ENCODE measurements at places on chromosomes 7 and 10. TPM values are rescaled to one million over a fixed set of nuclear protein-coding genes. Genes with fewer than 3 reads are reported as not detected.

DNA sequence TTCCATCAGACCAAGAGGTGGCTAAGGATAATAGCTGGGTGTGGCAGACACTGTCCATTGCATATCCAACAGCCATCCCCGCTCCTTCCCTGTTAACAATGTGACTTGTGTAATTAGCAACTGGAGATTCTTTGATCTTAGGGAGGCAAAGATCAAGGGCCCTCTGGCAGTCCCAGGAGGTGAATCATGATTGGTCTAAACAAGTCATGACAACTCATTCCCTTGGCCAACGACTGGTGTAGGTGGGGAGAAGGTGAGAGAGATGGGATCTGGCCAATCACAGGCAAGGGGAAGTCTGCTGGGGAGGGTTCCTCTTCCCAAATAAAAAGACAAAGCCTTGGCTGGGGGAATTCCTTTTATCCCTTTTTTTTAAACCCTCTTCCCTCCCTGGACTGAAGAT is 46.2 kb upstream of the COMTD1 start:
- no peak for DNase-seq

DNA sequence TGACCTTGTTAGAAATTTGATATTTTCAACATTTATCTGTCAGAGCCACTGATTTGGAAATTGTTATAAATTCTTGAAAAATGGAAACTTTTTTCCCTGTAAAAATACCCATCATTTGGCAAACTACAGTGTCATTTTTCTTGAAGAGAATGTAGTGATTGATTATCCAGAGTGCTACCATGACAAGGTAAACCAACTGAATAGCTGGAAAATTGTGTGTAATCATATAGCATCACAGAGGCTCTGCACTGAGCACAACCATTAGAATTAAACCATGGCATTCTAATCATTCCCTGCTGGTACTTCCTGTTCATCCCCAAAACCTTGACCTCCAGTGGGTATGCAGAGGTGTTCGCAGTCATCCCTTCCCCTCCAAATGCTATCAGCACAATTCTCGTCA is 240.3 kb upstream of the LRGUK start:
- DNase-seq: no peak

DNA sequence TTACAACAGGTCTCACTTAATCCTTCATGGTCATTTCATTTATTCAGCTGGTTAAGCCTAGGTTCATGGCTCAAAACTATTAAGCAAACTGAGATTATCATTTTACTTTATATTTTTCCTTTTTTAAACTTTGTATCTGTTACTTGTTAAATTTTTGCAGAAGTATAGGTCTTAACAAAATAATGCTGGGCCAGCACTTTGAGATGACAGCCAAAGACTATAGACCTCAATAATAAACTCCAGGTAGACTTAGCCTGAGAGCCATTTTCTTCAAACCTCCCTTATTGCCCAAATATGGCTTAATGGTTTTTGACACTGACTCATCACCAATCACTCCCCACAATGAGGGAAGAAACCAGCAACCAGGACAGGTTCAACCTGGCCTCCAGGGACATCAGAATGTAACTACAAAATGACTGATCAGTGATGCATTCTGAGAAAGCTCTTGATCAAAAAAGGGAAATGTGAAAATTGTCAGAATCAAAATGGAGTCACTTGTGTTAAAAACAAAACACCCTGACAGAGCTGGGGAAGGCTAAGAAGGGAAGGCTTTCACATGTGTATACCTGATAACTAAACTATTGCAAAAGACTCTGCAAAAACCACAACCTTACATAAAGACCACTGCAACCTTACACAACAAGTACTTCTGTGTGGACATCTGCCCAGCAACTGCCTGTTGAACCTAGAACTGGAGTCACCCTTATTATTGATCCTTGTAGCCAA is 2.1 kb upstream of the CCDC126 start:
- no peak for DNase-seq

DNA sequence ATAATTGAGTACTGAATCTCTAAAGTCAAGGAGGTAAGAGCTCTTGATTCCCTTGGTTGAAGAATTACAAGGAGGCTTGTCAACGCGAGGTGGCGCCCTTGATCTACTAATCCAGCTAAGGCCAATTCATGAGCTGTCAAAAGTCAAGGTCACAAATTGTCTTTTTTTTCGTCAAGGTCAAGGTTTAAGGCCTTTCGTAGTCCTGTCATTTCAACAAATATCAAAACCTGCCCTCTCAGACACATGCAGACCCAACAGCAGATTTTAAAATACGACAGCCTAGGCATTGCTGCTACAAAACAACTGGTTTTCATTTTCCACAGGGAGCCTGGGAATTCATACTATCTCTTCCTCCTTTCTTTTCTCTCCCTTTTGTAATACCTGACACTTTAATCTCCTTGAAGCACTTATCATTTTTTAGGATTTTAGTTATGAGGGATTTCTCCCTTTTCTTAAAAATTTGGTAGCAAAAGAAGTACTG is 3.6 kb downstream of the HOXA13 start:
- peak; percentile 67 for DNase-seq

- no peak for DNase-seq
Measured at GRCh38 chr10:57222603-57223002, 861.5 kb upstream of the ZWINT start.

GRCh38 chr7:5692112-5692844 is 89.2 kb downstream of the RNF216 start:
- no peak for DNase-seq

- peak; percentile 70 for DNase-seq
Measured at GRCh38 chr10:132554991-132555647, 17.5 kb downstream of the INPP5A start.

- no peak for DNase-seq
Measured at GRCh38 chr10:7565871-7566270, 100.9 kb downstream of the ITIH5 start.

- DNase-seq: no peak
Measured at GRCh38 chr7:116393654-116394053, 105.9 kb upstream of the CAV2 start.

GRCh38 chr7:20696803-20697333 is 81.4 kb downstream of the ABCB5 start:
- DNase-seq: no peak

DNA sequence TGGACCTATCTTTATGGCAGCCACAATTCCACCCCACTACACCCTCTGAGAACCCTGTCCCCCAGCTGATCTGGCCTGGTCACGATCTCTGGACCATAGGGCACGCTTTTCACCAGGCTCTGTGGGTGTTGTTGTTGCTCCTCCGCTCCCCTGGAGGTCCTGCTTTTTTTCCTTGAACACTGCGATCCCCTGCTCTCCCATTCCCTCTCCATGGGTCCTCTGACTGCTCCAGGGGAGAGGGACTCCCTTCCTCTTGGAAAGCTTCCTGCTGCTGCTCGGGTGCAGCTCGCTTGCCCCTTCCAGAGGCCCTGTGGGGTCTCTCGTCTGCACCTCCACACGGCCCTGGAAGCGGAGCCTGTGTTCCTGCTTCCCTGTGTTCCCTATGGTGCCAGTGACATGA is 53.5 kb downstream of the SNX10 start:
- no peak for DNase-seq

- DNase-seq: no peak
Measured at GRCh38 chr10:31918671-31919409, 9.8 kb downstream of the ARHGAP12 start.

- no peak for DNase-seq
Measured at GRCh38 chr10:24246365-24246764, 37.4 kb downstream of the KIAA1217 start.

- no peak for DNase-seq
Measured at GRCh38 chr7:140223515-140224221, 46.9 kb upstream of the KDM7A start.

DNA sequence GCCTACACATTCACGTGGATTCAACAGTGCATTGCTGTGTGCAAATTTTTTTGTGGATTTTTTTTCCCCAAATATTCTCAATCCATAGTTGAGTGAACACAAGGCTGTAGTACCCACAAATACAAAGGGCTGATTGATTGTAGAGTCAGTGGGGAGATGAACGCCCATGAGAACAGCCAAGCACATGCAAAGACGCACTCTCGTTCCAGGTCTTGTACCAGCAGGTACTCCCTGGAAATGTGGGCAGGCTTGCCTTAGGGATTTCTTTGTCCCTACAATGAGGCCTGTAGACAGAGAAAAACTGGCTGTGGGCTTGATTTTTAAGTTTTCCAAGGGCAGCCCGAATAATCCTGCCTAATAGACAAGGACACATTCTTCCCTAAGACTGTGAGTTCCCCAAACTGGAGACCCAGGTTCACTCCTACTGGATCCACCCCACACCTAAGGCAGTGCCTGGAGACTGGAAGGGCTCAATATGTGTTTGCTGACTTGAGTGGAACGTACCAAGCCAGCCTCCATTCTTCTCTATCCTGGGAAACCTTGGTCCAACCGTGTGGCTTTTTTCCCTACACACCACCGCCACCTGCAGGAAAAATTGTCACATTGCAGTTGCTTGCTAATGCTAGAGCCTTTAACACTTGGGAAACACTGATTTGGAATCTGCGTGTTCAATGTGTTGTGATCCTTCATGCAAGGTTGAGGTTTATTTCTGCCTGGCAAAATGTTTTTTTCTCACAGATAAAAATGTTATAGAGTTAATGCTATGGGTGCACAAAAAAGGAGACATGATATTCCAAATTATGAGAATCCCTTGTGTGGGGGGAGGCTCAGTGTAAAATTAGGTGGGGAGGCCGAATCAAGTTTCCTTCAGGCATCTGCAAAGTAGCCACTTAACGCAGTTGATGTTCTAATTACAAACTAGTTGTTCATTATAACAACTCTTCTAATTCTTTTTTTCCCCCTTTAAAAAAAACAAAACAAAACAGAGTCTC is 49.3 kb downstream of the PPP1R17 start:
- no peak for DNase-seq

DNA sequence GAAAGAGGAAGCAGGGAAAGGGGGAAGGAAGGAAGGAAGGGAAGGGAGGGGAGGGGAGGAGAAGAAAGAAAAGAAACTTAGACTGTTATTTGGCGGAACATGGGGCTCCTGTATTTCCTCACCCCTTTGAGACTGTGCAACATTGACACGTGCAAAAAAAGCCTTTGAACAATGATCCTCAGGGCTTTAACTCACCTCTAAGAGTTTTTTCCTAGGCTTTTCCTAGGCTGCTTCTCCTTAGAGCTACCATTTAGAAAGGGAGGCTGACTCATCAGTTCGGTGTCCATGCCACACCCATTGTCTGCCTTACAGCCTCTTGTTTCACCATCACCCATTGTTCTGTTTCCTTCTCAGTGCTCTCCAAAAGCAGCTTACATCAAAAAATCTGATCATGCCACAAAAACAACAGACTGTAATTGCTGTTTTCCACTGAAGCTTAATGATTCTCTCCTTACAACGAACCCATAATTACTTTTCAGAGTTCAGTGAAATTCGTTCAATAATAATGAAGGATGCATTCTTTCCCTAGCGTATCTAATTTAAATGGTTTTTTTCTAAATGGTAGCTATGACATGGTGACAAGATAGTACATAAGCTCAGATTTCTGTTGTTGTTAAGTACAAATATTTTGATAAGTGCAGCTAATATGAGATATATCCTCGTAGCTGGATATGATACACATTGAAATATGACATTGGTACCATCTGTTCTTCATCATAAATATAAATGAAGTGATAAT is 90.8 kb downstream of the PRLHR start:
- DNase-seq: no peak

DNA sequence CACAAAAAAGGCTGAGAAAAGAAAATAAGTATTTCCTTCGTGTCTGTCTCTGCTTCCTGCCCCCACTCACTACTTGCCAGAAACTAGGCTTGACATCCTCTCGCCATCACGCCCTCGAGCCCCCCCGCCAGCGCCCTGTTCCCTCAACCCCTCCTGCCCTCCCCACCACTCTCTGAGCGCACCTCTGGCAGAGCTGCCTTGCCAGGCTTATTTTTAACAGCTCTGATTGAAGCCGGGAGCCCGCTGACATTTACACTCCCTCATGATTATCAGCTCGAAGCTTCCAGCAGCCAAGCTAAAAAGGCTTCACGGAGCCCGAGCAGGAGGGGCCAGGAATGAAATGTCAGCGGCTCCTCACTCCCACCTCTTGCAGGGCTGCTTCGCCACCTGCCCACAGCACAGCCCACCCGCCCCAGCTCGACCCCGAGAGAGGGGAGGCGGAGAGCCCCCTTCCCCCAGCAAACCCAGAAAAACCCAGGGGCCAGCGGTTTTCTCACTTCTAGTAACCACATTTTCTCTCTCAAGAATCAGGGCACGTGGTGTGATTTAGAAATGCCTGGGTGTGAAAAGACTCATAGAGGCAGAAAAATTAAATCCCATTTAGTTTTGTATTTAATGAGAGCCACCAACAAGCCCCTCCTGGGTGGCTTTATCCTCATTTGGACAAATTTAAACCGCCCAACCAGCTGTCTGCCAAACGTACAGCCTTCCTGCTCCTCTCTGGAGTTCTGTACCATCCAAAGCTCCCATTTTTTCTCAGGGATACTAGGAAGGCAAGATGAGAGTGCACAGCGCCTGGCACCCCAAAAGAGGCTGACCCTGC is 89.3 kb downstream of the SLIT1 start:
- no peak for DNase-seq

- no peak for DNase-seq
Measured at GRCh38 chr10:43073191-43073590, 3.7 kb upstream of the RET start.

Gene TMEM140
- total RNA-seq: 18.8 TPM

Gene MSMB
- not detected for total RNA-seq

Gene KCND2
- not detected for total RNA-seq

Gene UNC5B
- total RNA-seq: 0.08 TPM

Gene NMT2
- total RNA-seq: 25.4 TPM

Gene PRR15
- total RNA-seq: not detected

Gene TBX20
- total RNA-seq: not detected

Gene LBX1
- not detected for total RNA-seq

Gene ATOH7
- not detected for total RNA-seq

Gene SCIN
- not detected for total RNA-seq

Gene COL28A1
- total RNA-seq: 0.36 TPM

Gene CFAP69
- not detected for total RNA-seq

Gene STAM
- 44.0 TPM for total RNA-seq

Gene RBP3
- not detected for total RNA-seq

Gene MNX1
- not detected for total RNA-seq

Gene TMEM130
- not detected for total RNA-seq

Gene BICC1
- not detected for total RNA-seq

Gene ANKRD30A
- total RNA-seq: not detected

Gene SPDYE2
- total RNA-seq: not detected

Measured in CD8-positive, alpha-beta T cell (primary cell).